ENCODE measurements at places on chromosomes 11 and 22.

- DNase-seq = no peak
These were observed 145.0 kb upstream of the GRK3 start for GRCh38 chr22:25419247-25420113.

DNA sequence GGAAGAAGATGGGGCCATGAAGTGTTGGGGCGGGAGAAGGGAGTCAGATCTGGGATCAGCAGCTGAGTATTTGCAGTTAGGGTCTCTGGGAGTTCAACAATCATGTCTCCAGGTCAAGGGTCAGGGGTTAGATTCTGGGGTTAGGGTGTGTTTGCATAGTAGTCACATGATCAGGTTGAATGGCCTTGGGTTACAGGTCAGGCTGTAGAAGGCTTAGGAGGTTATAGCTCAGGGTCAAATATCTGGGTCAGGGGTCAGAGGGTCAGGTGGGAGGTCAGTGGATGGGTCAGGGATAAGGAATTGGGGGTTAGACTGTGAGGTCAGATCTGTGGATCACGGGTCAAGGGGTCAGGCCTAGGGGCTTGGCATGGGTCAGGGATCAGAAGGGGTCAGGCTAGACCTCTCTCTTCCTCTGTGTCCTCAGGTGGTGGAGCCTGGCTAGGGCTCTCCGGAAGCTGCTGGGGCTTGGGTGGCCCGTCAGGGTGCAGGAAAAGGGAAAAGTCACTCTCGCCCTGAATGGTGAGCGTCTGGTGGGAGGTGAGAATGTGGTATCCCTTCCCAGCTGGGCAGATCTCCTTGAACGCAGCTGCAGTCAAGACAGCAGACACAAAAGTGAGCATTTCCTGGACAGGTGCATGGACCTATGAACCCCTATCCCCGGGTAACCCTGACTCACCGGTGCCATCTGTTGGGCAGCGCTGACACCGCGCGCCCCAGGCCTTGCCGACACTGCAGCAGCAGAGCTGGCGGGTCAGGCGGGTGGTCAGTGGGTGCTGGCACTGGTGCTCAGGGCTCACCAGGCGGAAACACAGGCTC lies 6.4 kb downstream of the LTBP3 start:
- no peak for DNase-seq

DNA sequence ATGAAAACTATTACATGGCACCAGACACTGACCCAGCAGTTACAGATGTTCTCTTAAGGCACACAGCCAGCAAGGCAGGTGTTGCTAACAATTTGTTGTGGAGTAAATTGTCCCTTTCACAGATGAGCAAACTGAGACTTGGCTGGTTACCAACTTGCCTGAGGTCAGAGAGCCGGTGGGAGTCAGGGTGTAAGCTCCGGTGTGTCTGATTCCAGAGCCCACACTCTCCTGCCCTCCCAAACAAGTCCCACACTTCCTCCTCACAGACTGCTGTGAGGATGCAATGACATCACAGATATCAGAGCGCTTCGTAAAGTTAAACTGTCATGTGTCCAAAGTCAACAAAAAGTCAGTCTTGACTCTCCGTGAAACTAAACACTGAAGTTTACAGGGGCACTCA lies 12.5 kb downstream of the GDPD5 start:
- DNase-seq = no peak

- DNase-seq = no peak
These were observed 598.6 kb downstream of the OPCML start for GRCh38 chr11:132933703-132934102.

- no peak for DNase-seq
These were observed 577.8 kb downstream of the JRKL start for GRCh38 chr11:96967616-96968015.

DNA sequence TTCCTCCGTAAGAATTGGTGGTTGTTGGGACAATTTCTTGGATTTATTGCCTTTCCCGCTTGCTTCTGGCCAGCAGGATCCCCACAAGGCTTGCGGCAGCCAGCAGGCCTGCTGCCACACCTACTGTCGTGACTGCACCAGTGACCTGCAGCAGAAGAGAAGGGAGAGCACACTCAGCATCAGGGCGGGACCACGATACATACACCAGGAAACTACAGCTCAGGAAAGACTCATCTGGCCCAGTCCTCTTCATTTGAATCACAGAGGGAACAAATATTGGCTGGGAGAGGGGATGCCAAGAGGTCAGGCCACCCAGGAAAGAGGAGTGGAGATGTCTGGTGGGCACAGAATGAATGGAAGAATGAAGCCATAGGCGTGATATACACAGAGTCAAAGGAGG lies 10.3 kb downstream of the PLAAT2 start:
- no peak for DNase-seq

- no peak for DNase-seq
These were observed 7.6 kb upstream of the MCM5 start for GRCh38 chr22:35392357-35392756.

DNA sequence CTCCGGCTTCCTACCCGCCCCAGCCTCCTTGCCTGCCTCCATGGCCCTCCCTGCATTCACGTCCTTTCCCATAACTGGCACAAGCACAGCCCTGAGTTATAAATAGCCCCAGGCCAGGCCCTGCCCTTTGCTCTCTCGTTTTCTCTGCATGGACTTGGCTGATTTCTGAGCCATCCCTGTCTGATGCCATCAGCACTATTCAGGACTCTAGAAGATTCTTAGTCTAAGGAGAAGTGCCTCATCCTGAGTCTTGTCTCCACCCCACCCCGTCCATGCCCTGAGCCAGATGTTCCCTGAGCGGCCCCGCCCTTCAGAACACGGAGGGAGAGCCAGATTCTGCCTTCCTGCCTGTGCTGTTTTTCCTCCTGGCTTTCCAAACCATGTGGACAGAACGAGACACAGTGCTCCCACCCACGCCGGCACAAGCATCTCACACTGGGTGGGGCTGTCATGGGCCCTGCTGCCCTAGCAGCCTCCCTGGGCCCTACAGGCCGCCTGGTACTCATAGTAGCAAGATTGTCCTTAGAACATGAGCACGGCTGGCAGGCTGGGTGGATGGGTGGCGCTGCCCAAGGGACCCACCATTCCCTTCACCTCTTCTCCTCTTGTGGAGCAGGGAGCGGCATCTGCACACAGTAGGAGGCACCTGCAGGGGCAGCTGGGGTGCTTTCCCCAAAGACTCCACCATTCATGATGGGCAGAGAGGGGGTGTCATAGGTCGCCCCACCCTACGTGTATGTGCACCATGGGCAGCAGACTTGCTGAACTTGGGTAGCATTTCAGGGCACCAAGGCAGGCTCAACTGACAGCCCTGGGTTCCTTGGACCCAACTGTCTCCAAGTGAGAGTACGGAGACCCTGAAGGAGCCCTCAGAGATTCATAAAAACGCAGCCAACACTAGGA lies 76.9 kb downstream of the BCR start:
- no peak for DNase-seq

DNA sequence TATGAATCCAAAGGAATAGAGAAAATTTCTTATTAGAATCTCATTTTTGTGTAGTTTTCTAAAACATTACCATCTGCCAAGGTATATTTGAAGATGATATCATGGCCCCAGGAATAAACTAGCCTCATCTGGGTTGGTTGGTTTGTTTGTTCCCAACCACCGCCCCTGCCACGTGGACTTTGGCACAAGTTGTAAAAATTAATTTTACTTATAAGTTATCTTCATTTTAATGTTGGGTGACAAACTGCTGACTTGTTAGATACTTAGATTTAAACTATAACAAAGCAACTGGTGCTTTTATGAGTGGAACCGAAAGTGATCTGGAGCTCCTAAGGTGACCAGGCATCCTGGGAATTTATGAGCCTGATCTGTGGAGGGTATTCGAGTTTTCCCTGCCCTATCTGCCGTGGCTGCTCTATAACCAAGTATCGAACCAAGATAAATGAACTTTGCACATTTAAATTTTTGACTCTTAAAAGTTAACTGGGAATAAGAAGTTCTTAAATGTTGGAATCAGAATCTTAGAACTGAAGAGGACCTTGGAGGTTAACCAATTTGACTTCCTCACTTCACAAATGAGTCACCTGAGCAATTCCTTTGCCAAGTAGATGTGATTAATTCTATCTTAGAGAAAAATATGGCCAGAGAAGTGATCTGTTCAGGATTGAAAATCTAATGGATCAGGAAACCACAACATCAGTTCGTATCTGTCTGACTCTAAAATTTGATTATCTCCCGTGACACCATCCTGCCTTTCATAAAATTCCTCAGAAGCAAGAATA lies 129.1 kb upstream of the ARHGAP42 start:
- no peak for DNase-seq

DNA sequence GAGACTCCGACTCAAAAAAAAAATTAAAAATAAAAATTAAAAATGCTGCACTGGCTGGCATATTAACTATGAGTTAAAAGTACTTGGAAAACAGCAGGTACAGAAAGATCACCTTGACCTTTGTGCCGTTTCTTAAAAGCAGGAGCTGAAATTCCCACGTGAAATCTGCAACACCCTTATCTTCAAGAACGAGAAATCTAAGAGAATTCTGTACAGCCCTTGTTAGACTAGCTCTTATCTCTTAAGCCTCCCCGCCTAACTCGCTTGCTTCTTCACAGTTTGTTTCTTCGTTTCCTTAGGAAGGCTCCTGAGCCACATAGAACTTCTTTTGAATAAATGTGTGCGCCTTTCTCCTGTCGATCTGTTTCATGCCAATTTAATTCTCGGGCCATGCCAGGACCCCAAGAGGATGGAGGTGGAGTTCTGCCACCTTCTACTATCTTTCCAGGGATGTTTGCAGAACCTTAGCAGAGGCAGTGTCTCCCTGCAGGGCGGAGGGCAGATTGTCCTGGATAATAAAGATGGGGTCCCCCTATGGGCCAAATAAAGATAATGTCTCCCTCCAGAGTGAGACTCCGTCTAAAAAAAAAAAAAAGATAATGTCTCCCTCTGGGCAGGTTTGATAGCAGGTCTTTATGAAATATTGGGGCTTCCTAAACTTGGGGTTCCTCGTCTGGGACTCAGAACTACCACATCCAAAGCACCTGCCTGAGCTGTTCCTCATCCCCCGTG lies 27.4 kb upstream of the SYT8 start:
- no peak for DNase-seq

DNA sequence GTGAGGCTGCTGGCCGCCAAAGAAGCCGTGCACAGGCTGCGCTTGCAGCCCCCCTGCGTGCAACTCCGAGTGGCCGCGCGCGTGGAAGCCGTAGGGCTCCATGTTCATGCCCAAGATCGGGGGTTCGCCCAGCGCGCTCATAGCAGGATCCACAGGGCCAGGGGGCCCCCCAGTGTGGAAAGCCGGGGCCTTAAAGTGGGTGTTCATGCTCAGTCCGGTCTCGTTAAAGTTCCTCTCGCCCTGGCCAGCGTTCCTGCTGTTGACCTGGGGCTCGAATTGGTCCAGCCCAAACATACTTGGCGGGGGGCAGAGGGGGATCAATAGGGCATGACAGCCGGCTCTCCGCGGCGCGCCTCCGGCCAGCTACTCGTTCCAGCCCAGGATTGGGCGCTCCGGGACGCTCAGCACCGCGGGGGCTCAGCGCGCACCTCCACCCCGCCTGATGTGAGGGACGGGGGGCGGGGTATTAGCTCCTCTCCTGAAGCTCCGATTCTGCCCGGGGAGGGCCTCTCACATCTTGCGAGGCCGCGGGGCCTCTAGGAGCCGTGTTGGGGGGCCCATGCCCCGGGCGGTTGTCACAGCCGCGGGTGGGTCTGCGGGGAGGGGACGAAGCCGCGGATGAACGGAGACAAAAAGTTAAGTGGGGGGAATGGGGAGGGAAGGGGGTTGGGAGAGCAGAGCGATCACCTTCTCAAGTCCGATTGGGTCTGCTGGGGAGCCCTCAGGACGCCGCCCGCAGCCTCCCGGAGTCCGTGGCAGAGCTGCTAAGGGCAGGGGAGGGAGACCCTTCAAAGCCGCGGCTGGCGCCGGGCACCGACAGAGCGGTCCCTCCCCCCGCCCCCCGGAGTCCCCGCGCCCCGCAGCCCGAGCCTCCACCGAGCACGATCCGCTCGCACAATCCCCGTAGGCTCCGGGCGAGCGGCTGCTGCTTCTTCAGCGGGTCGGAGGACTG lies 1.0 kb downstream of the MN1 start:
- DNase-seq = peak; percentile 30

GRCh38 chr11:101446726-101447125 lies 137.1 kb downstream of the TRPC6 start:
- DNase-seq = no peak

- DNase-seq = no peak
These were observed 31.9 kb upstream of the DBX1 start for GRCh38 chr11:20192151-20192550.

- no peak for DNase-seq
These were observed 39.4 kb downstream of the SBF1 start for GRCh38 chr22:50435291-50436014.

- no peak for DNase-seq
These were observed 39.1 kb downstream of the SCUBE2 start for GRCh38 chr11:9052316-9052715.

DNA sequence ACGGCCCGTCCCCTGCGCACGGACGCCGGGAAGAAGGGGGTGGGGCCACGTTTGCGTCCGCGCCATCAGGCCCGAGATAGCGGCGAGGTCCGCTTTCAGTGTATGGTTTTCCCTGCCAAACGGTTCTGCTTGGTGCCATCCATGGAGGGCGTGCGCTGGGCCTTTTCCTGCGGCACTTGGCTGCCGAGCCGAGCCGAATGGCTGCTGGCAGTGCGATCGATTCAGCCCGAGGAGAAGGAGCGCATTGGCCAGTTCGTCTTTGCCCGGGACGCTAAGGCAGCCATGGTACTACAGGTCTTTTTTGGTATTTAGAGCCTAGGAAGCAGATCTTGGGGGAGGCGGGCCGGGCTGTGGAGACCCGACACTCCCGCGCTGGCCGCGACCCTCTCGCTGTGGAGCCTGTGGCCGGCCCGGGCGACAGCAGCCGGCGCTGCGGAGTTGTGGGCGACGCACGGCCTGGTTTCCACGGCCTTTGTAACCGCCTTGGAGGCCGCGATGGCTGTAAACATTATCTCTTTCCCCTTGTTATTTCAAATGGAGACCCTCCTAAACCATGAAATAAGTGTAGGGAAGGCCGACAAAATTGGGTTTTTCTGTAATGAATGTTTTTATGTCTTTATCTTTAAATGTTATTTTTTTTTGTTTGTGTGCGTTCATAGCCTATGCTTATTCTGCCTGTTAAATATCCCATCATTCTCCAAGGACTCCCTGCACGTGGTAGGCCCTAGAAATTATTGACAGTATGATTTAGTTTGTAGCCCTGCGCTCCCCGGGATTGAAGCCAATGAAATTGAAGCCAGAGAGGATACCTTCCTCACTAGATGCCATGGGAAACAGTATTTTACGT lies at the start of gene AASDHPPT:
TSS of gene AASDHPPT (plus strand) at position 54 of the 847 bp plus-strand sequence. CDS start at position 103, 49 bp downstream.
- peak; percentile 22 for DNase-seq
